Memory B cell (primary cell): ENCODE measurements at places on chromosomes 1 and 21.
A peak's percentile ranks its signal among the peaks of the same experiment; 100 is the strongest.

- no peak for DNase-seq
Observed at GRCh38 chr1:172478485-172478884, 34.6 kb upstream of the PIGC start.

DNA sequence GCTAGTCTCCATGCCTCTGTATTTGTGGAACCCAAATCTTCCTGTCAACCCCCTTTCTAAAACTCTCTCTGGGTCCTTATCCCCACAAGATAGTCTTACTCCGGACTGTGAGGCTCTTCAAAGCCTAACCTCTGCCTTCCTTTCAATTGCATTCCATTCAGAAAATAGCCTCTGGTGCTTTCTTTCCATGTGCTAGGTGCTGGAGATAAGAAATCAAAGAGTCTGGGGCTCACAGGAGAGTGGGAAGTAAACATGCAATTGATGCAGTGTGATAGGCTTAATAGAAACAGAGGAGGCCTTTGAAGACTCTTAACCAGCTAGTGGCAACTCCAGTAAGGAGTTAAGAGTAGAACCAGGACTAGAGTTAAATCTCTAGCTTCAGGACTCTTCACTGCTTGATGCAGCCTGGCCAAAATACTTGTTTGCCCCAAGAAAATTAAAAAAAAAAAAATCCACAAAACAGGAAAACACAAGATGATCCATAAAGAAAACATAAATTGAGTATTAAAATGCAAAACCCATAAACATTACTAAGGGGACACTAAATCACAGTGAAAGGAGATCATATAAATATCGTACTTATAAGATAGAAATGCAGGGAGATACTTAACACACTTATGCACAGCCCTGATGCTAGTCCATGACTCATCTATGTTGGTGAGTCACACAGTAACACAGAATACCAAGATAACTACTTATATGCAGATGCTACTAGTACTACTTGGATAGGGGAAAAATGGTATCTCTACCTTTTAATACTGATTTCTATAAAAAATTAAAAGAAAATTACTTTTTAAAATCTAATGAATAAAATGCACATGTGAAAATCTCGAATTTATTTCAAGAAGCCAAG, 341.5 kb downstream of the KCNH1 start:
- DNase-seq, result no peak

- DNase-seq, result no peak
Observed at GRCh38 chr1:221174330-221174993, 295.2 kb downstream of the HLX start.

DNA sequence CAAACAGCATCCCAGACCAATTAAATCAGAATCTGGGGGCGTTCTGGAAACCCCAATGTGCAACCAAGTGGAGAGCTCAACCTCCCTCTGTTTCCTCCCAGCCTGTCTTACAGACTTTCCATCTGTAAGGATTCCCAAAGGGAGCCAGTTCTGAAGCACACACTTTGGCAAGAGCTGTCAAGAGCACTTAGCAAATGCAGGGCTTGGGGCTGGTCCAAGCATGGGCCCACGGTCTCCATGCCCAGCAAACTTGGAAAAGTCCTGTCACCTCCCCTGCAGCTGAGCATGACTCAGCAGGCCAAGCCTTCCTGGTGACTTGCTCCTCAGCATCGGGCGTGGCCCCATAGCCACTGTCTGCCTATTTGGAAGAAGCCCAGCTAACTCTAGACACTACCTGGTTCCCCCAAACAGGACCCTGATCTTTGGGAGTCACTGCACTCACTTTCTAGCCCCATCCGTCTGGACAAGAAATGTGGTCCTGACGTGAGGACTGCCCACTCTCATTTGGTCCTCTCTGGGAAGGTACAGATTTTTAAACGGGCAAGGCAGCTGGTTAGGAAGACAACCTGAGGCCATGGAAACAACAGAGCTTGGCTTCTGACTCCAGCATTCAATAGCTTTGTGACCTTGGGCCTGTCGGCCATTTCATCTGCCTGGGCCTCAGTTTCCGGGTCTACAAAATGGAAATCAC, 16.9 kb downstream of the SLC2A1 start:
- no peak for DNase-seq

DNA sequence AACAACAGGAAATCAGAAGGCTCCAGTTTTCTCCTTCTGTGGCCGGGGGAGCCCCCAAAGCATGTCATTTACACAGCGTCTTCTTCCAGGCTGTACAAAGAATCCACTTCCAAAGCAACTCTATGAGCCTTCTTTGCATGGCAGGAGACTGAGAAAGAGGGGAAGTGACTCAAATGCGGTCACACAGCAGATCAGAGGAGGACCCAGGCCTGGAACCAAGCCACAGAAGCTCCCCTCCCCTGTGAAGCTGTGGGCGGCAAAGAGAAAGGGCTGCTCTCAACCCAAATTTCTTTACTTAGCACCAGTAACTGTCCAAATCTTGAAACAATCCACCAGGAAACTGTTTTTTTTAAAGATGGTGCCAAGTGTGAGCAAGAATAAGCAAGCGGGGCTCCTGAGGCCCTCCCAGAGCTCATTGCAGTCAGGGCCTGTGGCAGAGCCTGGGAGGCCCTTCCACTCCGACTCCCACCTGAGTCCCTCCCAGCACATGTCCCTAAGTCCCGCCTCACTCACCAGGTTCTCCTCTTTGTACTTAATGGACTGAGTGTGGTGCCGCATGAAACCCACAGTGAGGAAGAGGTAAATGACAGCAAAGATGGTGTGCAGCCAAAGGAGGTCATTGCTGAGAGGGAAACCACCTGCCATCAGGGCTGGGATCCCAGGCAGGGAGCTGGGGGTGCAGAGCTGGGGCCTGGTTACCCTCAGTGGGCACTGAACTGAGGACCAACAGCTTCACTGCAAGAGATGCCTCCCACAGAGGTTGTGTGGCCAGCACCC, 15.9 kb downstream of the TMEM63A start:
- DNase-seq, result no peak

GRCh38 chr1:101389547-101389929, 152.7 kb downstream of the S1PR1 start:
- no peak for DNase-seq

GRCh38 chr1:92953491-92953890, 7.8 kb downstream of the DIPK1A start:
- DNase-seq, result peak; percentile 52

DNA sequence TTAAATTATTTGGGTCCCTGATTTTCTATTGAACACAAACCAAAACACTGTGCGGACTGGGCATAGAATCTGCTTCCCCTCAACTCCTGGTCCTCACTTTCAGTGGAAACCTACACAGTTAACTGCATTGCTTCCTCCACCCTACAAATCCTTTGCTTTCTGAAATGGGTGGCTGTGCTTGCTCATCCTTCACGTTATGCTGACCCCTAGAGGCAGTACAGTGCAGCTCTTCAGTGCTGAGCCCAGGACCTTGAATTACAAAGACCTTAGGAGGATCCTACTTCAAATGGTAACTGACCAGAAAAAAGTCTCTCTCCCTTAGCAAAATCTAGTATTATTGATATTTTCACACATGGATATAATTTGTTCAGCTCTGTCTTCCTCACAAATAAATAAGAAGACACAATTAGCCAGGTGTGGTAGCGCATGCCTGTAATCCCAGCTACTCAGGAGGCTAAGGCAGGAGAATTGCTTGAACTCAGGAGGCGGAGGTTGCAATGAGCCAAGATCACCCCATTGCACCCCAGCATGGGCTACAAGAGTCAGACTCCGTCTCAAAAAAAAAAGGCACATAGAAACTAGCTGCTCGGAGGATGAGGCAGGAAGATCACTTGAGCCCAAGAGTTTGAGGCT, 63.4 kb upstream of the L1TD1 start:
- DNase-seq, result peak; percentile 15

- DNase-seq, result peak; percentile 33
Observed at GRCh38 chr1:54944610-54945392, 35.6 kb upstream of the TMEM61 start.

- no peak for DNase-seq
Observed at GRCh38 chr1:162633081-162633762, 958 bp downstream of the DDR2 start.

DNA sequence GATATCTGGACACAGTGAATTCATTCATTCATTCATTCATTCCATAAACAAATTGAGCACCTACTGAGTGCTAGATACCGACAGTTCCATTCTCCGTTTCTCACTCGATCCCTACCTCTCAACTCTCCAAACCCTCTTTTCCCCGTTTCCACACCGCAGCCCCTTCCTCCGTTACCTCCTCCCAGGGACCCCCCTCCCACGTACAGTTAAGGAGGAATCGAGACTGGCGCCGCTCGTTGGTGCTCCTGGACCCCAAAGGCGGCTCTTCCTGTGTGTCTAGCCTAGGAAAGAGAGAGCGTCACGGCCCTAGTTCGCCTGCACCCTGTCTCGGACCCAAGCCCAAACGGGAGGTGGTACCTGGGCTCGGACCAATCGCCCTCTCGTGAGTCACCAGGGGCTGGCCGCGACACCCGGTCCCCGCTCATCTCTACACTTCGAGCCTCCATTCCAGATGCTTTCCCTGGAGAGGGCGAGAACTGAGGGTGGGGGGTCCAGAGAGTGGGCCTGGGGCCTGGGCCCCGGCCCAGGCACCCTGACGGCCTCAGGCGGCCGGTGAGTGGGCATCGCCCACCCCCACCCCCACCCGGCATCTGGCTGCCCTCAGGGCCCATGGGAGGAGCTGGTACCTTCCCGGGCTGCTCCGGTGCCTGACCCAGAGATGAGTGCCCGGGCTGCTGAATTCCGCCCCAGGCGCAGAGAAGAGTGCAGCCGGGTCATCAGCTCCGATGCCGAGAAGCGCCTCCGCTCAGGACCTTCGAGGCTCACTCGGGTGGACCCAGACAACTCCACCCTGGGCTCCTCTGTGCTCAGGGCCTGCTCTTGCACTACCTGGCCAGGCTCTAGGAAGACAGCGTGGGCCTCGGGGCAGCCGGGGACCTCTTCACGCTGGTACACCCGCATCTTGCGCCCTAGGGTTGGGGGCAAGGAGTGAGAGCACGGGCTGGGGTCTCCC, 4.9 kb downstream of the ARHGEF19 start:
- DNase-seq, result no peak

DNA sequence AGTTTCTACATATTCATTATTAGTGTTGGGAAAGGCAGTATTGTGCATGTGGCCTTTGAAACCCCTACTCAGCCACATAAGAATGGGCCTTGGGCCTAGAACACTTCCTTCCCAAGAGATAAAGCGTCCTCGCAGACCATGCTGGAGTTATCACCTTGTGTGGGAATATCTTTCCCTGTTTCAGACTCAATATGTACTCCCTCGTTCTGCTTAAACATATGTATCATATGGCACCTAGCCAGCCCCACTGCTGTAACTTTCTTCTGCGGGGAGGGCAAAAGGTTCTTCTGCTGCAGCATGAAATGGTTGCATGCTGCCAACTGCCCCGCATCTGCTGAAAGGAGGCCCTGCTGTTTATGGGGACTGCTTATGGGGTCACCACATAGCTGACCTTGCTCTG, 92.0 kb downstream of the CRB1 start:
- DNase-seq, result no peak

- DNase-seq, result no peak
Observed at GRCh38 chr1:109190189-109190588, 23.5 kb upstream of the SARS1 start.

DNA sequence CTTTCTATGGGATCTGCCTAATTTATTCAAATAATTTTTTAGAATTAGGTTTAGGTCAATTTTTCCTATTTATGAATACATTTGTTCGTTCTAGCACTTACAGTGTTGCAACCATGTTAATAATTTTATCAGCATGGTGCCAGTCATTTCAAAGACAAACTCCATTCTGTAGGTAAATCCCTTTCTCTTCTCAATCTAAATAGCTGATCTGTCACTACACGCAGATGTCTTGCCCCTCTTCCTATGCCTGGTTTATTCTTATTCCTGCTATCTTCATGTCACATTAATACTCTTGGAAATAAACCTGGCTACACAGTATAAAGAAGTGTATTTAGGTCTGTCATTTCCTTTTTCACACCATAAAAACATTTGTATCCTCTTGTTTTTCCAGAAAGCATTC, 1172.4 kb downstream of the BRINP3 start:
- DNase-seq, result no peak

DNA sequence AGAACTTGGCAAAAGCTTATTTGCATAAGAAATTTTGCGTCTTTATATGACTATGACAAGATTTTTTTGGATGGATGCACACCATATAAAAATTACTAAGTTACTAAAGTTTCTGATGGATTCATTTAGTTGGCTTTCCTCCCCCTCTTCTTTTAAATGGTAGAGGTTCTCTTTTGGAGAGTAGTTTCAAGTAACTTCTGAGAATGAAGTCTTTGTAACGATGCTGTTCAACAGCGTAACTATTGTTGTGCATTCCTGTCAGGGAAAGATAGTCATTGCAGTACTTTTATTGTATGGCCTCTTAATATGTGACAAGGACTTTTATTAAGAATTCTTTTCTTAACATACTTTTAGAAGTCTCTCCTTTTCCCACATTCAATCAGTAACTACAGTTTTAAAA, 16.0 kb downstream of the NFIA start:
- DNase-seq, result no peak

DNA sequence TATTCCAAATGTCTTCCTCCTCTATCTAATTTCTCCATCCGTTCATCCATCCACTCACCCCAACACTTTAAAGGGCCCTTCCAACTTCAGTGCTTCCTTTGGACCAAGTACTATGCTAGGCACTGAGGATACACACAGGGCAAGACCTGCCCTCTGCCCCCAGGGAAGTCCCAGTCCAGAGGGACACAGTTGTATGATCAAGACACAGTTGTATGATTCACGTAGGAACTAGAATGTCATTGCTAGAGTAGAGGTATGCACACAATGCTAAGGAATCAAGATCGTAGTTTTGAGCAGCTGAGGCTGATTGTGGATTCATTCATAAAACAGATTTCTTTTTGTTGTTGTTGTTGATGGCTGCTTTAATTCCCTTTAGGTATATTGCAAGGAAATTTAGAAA, 11.6 kb upstream of the IER5 start:
- DNase-seq, result no peak

- peak; percentile 37 for DNase-seq
Observed at GRCh38 chr1:200738949-200739651, 407 bp downstream of the CAMSAP2 start.

GRCh38 chr1:7427605-7428300, 343.3 kb upstream of the VAMP3 start:
- DNase-seq, result no peak

- no peak for DNase-seq
Observed at GRCh38 chr1:227805606-227806197, 9.8 kb upstream of the PRSS38 start.

DNA sequence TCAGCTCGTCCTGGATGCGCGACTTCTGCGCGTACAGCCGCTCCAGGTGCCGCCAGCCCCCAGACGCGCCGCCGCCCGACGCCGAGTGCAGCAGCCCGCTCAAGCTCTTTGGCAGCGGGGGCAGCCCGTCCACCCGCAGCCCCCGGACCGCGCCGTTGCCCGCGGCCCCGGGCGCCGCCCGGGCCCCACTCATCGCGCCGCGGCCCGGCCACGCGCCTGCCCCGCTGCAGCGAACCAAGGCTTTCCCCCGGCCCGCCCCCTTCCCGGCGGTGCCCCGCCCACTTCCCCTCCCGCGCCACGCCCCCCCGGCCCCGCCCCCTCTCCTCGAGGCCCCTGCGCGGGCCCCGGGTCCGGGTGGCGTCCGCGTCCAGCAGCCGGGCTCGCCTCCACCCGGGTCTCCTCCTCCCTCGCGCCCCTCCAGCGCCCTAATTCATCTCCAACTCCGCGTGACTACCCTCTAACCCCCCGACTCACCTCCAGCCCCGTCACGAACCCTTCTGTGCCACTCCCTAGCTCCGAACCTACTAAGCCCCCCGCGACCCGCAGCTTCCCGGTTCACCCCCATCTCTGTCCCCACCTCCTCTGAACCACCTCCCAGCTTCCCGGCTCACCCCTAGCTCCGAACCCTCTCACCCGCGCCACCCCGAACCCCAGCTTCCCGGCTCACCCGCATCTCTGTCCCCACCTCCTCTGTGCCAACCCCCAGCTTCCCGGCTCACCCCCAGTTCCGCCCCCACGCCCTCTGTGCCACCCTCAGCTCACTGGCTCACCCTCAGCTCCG, at the start of gene FAM89A:
Gene FAM89A, minus strand, starts transcription at position 236 of the 781 bp plus-strand sequence. Its CDS starts 43 bp downstream, at position 193.
- peak; percentile 64 for DNase-seq
